NK-92 treated with Interleukin-12 subunit alpha and Interleukin-12 subunit beta, amount 100 ng/mL, for 24 hours (cell line): ENCODE measurements at places on chromosomes 13 and 19.

- no peak for DNase-seq
Observed at GRCh38 chr13:66657165-66657881, 572.8 kb downstream of the PCDH9 start.

GRCh38 chr13:37923236-37923635 lies 53.7 kb upstream of the TRPC4 start:
- DNase-seq, result no peak

- no peak for DNase-seq
Observed at GRCh38 chr13:48508011-48508410, 24.9 kb downstream of the RCBTB2 start.

DNA sequence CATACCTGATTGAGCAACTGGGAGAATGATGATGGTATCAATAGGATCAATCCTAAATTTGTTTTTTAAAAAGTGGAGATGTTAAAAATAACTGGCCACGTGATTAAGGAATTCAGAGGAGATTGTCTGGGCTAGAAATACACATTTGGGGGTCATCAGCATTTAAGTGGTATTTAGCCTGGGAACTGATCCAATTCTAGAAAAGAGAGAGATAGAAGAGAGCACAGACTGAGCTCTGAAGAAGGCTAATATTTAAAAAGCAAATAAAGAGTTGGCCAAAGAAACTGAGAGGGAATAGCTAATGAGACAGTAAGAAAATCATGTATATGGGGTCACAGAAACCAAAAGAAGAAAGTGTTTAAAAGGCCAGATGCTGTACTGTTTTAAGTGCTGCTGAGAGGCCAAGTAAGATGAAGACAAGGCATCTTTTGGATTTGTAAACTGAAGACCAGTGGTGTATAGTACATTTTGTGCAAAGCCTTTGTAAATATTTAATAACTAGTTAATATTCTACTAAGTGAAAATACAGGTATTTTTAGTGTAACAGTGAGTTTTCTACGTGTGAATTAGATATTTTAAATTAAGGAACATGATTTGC lies 40.2 kb downstream of the UBL3 start:
- DNase-seq, result no peak

DNA sequence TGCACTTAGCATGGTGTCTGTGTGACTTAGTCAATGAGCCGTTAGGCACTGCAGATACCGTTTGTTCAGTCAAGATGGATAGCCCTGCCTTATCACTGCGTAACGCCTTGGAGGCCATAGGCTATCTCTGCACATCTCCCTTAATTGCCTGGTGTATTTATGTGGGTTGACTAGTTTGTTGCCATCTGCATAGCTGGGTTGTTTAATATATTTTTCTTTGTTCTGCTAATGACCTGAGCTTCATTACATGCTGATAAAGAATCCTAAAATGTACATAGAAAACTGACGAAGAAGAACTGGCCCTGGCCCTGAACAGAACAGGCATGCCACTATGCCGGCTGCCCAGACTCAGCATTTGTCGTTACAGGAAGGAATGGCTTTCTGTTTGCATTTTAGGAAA lies 297.8 kb downstream of the SHISA2 start:
- DNase-seq, result peak; percentile 4
